Fibroblast of skin of abdomen (primary cell): ENCODE measurements at places on chromosomes 13 and 19.

- no peak for DNase-seq
Observed at GRCh38 chr19:11626252-11626651, 29.0 kb downstream of the ZNF627 start.

DNA sequence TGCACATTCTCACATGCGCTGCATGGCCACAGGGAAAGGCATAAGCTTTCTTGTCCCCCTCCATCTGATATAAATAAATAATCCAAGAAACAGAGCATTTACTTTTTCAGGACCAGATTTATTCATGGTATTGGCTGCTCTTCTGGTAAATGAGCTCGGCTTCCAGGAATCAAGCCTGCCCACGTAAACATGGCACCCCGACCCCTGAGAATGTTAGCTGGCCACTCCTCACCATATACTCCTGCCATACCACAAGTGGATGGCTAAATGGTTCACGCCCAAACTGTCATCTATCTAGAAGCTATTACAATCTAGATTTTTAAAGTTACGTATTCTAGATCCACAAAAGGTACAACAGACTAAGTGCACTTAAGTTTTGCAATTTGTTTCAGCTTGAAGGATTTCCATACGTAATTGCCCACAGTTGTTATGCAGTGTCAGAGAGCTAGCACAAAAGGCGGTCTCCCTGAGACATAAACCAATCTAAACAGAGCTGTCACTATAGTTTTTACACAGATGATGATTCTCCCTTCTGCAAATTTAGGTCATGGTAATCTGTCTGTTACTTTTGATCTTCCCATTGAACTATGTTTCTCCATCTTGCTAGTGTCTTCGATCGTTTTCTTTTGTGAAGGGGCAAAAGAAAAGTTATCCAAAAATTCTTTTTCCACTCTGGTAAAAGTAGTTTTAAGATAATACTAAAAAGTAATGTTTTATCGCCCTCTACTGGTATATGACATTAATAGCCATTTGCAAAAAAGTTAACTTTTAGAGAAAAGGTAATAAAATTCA is 16.2 kb upstream of the FOXO1 start:
- DNase-seq: peak; percentile 19

DNA sequence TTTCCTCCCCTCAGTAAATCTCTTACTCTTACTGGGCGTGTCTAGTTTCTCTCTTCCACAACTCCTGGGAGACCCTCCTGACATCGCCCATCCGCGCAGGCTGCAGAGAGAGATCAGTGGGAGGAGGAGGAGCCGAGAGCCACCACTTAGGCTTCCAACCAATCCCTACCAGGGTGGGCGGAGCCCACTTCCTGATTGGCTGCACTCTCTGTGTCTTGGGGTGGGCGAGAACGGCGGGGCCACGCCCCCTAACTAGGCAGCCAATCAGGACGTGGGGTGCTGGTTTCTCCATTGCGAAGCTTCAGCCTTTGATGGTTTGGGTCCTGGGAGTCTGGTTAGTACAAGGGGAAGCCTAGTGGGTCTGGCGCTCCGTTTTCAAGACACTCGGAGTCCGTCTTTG is at the start of gene PMIS2:
Gene PMIS2, plus strand, starts transcription at position 326 of the 400 bp plus-strand sequence. CDS start 87 bp downstream, outside the sequence.
- DNase-seq: no peak

GRCh38 chr19:289651-290371 is 1.4 kb downstream of the PLPP2 start:
- no peak for DNase-seq

DNA sequence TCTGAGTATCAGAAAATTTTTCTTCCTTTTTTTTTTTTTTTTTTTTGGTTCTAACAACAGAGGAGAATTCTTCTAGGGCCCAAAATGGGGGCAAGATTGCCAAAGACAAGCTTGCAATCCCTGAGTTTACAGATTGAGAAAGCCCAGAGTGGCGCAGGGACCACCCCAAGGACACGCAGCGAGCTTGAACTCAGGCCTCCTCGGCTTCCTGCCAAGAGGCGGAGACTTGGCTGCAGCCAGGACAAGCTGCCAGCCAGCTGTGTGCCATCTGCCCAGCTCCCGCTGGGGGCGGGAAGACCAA is 506 bp upstream of the MRPL34 start:
- DNase-seq: no peak

- DNase-seq: no peak
Observed at GRCh38 chr19:32642771-32643170, 32.2 kb downstream of the ANKRD27 start.

DNA sequence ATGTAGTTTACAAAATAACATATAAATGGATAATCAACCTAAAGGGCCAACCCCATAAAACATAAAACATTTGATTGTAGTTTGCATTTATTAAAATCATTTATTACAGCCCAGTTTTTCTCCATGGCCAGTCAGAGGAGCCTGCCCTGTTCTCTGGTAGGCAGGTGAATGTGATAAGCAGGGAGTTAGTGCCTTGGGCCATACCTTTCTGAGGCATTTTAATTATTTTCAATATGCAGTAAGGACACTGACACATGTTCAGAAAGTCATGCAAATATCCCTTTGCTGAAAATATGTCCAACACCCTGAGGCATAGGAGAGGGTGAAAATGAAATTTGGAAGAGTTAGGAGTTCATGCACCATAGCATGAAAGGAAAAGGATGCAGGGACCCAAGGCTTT is 242.6 kb upstream of the EDNRB start:
- DNase-seq: no peak

DNA sequence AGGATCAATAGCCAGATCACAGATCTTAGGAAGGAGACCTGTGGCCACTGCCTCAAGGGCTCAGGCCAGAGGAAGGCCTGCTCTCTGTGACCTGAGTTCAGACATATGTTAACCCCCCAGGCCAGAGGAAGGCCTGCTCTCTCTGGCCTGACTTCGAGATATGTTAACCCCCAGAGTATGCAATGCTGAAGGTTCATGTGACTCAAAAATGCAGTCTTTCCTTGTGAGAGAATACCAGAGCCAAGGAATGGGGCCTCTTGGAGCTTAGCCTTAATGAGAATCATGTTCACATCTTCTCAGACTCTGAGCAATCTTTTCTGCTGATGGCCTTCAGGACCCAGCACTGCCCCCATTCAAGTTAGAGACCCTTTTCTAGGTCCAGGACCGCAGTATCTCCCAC is 36.7 kb downstream of the MBNL2 start:
- DNase-seq: peak; percentile 80

DNA sequence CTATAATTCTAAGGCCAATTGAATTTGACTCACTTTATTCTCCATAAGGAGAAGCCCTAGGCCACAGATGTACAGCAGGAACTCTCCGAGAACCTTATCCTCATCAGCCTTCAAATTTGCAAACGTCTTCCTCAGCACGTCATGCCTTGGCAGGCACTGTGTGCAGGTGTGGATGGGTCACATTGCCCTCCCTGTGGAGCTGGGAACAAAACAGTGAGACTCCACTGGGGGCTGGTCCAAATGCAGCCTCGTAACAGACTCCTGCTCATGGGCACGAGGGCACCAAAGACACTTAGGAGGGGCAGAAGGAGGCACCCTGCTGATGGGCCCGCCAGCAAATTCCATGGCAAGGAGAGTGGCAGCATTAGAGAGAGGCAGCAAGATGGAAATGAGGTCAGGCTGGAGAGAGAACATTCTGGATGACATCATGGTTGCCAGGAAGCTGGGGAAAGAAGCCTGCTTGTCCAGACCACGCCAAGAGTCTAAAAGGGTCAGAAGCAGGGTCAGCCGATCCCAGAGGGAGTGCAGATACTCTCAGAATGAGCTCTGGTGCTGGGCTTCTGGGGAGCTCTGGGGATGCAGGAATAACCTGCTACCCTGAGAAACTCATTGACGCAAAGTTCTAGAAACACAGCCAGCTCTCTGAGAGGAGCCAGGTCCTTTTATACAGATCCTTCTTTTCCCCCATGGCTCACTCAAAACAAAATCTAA is 242.2 kb downstream of the B3GLCT start:
- no peak for DNase-seq

- peak; percentile 5 for DNase-seq
Observed at GRCh38 chr13:25046985-25047511, 48.9 kb upstream of the PABPC3 start.

DNA sequence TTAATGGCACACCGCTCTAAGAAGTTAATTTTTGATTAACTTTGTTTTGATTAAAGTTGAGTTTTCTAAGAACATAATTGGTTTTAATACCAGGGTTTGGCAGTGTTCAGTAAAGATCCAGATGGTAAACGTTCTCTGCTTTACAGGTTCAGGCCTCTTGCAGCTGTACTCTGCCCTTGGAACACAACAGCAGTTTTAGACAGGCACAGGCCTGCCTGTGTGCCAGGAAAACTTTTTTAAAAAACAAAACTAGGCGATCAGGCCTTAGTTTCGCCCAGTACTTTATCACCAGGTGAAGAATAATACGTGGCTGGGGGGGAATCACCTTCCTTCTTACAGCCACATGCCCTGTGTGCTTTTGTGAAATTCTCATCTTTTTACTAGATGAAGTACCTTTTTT is 38.0 kb upstream of the TEX29 start:
- DNase-seq: no peak

GRCh38 chr13:51147732-51148131 is 36.7 kb upstream of the C13orf42 start:
- DNase-seq: no peak

- no peak for DNase-seq
Observed at GRCh38 chr19:42322305-42322704, 3.1 kb upstream of the MEGF8 start.

DNA sequence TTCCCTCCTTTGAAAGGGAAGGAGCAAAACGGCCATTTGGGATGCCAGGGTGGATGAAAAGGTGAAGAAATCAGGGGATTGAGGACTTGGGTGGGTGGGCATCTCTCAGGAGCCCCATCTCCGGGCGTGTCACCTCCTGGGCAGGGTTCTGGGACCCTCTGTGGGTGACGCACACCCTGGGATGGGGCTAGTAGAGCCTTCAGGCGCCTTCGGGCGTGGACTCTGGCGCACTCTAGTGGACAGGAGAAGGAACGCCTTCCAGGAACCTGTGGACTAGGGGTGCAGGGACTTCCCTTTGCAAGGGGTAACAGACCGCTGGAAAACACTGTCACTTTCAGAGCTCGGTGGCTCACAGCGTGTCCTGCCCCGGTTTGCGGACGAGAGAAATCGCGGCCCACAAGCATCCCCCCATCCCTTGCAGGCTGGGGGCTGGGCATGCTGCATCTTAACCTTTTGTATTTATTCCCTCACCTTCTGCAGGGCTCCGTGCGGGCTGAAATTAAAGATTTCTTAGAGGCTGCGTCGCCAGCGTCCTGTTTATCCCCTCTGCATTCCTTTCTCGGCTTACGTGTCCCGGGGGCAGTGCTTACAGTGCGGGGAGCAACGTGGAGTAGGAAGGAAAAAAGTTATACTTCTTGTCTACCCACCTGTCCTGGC is 15.2 kb upstream of the S1PR4 start:
- DNase-seq: peak; percentile 47

DNA sequence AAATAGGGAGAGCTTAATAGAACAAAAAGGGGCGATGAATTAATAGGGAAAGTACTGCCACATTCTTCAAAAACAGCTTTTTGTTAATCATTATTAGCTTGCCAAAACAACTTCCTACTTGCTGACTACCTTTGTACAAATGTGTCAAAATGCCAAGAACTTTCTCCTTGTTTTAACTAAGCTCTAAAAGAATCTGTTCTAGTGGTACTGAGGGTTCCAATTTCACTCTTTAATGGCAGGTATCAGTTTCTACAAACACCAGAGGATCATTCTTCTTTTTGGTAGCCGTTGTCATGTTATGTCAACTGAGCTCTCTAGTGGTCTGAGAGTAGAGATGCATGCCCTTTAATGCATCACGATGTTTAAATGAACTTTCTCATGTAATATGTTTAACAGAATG is 29.4 kb upstream of the FBXL3 start:
- DNase-seq: no peak

DNA sequence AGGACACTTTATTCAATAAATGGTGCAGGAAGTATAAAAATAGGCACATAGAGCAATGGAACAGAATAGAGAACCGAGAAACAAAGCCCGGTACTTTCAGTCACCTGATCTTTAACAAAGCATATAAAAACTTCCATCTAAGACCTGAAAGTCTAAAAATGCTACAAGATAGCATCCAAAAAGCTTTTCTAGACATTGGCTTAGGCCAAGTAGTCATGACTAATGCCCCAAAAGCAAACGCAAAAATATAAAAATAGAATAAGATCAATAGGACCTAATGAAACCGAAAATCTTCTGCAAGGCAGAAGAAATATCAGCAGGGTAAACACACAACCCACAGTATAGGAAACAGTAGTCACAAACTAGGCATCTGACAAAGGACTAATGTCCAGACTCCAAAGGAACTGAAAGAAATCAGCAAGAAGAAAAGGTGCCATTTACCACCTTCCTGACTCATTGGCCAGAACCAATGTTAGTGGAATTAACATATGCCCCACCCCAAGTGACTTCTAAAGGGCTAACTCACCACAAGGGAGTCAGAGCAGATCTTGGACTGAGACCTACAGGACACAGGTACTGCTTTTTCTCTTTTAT is 40.8 kb upstream of the CEACAM21 start:
- no peak for DNase-seq

DNA sequence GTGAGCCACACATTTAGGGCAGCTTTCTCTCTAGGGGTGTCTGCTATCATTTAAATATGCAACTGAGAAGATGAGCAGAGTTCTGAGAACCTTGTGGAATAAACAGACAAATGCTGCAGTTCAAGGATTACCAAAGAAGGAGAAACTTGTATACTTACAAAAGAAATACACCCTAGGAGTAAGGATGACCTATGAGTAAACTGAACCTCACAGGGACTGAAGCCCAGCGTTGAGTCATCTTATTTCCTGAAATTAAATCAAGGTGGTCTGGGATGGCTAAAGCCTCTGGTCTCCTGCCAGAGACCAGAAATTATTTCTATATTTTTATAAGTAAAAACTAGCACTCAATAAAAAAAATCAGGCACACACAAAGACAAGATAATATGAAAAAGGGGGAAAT is 40.1 kb downstream of the FAM216B start:
- DNase-seq: peak; percentile 93

GRCh38 chr13:90184355-90184754 is 1163.1 kb upstream of the MIR17HG start:
- no peak for DNase-seq

DNA sequence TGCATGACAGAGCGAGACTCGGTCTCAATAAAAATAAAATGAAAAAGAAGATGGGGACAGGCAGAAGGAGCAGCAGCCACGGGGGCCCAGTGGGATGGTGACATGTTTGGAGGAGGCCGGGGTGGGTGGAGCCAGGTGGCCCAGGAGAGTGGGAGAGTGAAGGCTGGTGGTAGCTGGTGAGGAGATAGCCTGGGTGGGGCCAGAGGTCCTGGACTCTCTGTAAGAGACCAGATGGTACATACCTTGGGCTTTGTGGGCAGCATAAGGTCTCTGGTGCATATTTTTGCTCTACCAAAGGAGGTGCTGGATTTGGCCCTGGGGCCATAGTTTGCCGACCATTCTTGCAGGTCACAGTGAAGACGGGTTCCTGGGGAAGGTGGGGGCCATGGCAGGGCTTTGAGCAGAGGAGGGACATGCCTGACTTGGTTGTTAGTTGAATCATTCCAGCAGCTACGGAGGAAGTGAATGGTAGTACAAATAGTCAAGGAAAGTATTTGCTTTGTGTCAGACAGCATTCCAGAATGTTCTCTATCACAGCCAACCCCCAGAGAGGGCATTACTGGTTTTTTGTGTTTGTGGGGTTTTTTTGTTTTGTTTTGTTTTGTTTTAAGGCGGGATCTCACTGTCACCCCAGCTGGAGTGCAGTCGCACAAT is 69.1 kb downstream of the ARHGEF18 start:
- DNase-seq: no peak
